GM04503 (cell line): ENCODE measurements at places on chromosomes 12 and 14.

GRCh38 chr14:104245723-104246122, 107.3 kb downstream of the KIF26A start:
- DNase-seq, result no peak

DNA sequence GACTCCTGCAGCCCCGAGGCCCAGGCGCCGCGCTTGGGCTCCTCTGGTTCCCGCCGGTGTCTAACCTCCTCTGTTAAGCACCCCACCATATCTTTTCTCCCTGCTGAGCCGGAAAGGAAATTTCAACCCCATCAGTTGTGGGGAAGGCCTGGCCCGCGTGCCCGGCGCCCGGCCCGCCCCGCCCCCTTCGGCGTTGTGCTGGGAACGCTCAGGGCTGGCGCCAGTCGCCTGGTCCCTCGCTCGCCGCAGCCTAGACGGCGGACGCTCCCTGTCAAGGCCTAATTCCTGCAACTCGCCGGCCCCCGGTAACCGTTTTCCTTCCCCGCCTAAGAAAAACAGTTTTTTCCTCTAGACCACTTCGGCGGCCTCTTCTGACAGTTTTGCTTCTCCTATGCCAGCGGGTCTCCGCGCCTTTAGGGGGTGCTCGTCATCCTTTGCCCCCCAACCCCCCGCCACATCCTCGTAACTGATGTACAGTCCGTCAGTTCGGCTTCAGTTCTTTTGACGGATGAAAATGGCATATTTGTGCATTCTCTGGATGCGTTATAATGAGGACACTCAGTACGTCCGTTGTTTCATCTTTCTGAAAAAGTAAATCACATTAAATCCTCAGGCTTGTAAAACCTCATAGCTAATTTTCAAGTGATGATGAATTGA, 506 bp upstream of the NAP1L1 start:
- no peak for DNase-seq

DNA sequence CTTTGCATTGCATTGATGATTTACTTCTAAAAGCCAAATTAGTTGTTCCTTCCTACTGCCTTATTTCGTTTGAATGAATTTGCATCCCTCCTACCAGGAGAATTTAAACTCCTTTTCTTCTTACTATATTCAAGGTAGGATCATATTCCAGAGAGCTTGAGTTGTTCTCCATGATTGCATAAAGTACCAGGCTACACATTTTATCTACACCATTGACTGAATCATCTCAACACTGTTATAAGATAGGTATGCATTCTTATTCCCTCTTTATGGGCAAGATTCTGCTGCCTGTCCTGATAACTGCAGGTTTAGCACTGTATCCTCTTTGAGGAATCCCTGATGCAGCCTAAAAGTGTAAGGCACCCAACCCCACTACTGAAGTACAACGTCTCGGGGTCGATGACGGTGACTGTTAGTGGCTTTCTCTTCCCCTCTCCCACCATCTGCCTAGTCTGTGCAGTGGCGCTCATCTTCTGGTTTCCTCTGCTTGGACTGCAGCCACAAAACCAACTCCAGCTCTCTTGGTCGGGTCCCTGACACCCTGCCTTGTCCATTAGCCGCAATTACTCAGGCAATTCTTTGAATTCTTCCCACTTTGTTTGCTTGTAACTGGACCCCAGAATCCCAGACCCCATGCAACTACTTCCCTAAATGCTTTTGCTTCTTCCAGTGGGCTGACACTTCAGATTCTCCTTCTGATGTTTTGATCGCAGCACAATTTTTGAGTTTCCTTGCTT, 44.4 kb upstream of the STXBP6 start:
- DNase-seq, result no peak

DNA sequence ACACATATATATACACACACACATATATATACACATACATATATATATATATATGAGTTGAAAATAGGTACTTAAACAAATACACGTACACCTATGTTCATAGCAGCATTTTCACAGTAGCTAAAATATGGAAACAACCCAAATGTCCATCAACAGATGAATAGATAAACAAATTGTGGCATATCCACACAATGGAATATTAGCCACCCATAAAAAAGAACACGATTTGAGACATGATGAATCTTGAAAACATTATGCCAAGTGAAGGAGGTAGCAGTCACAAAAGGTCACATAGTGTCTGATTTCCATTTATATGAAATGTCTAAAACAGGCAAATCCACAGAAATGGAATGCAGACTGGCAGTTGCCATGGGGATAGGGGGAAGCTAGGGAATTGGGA, 276.3 kb downstream of the KSR2 start:
- no peak for DNase-seq
